ENCODE measurements at places on chromosomes 2 and 18.

DNA sequence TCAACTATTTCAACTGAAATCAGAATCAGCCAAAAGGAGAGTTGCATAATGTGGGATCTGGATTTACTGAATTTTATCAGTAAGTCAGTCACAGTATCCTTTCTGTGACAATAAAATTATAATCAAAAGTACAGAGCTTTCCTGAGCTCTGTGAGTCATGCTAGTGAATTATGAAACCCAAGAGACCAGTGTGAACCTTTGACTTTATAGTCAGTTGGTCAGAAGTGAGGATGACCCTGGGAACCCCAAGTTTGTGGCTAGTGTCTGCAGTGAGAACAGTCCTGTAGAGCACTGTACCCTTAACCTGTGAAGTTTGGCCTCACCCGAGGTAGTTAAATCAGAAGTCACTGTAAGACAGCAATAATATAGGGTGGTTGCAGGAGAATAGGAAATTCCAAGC, 381.7 kb downstream of the CDH19 start:
- DNase-seq, result no peak

- DNase-seq, result no peak
Measured at GRCh38 chr2:14693874-14694273, 61.4 kb downstream of the LRATD1 start.

GRCh38 chr2:38720613-38721241, 30.4 kb downstream of the SRSF7 start:
- no peak for DNase-seq

GRCh38 chr2:193141-193671, 70.6 kb downstream of the SH3YL1 start:
- DNase-seq, result no peak

DNA sequence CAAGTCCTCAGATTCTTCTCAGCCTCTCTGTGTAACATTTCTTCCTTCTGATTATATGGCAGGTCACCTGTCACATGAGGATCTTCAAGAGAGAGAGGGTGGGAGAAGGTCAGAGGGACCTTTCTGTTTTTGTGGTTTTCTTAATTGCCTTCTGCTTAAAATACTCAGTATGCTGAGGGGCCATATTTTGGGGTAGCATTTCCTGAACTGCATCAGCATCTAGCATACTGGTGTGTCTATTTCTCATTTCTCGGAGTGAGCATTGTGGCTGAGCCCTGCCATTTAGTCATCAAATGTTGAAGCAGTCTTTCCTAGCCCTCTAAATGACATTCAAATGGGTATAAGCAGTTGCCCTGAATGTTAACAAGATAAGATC, 162.7 kb downstream of the MYO3B start:
- DNase-seq, result no peak

- no peak for DNase-seq
Measured at GRCh38 chr18:74531043-74531442, 3.3 kb upstream of the CNDP1 start.

DNA sequence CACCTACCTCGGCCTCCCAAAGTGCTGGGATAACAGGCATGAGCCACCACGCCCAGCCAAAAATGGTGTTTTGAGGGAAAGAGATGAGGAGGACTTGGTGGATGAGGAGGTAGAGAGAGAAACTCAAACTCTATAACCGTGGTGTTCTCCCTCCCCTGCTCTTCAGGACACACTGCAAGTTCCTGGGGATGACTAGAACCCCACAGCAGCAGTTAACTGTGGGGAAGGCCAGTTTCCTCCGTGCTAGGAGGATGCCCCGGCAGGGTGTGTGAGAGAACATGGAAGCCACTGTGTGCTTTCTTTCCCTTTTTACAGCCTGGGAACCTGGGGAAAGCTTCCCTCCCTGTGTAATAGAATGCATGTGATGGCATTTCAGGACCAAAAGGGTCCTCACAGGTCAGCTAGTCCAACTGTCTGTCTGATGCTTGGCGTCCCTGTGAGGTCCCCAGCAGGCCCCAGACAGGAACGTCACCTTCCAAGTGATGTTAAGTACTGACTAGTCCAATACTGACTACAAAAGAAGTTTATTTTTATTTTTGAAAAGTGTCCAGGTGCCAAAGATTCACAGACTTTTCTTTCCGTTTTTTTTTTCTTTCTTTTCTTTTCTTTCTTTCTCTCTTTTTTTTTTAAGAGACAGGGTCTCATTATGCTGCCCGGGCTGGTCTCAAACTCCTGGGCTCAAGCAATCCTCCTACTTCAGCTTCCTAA, 38.9 kb downstream of the MYCN start:
- no peak for DNase-seq

- DNase-seq, result no peak
Measured at GRCh38 chr2:17879137-17879912, 858 bp downstream of the KCNS3 start.

GRCh38 chr18:25661831-25662230, 309.9 kb upstream of the ZNF521 start:
- no peak for DNase-seq

- no peak for DNase-seq
Measured at GRCh38 chr2:226031647-226032501, 632.4 kb downstream of the NYAP2 start.

DNA sequence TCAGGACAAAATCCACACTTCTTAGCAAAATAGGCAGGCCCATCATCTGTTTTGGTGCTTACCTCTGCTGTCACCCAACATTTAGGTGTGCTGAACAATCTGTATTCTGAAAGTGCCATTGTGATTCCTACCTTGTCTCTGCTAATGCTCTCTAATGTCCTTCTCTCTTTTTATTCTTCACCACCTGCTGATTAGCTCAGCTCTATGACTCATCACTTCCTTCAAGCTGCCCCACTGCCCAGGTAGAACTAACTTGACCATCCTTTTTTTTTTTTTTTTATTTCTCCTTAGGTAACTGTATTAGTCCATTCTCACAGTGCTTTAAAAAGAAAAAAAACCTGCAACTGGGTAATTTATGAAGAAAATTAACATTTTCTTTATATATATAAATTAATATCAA, 478.7 kb upstream of the POU3F3 start:
- DNase-seq, result no peak

DNA sequence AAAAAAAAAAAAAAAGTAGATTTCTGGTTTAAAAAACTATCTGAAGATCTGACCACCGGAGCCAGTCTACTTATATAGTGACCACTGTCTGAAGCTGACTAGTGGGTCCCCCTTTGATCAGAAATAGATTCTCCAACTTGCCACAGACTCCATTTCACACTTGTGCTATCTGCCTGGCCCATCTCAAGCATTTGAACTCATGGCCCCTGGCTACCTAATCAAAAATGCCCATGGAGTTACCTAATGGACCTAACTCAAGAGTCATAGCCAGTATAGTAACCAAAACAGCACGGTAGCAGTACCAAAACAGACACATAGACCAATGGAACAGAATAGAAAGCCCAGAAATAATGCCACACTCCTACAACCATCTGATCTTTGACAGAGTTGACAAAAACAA, 17.0 kb upstream of the ATL2 start:
- DNase-seq, result no peak

- no peak for DNase-seq
Measured at GRCh38 chr2:167480232-167480985, 592.1 kb downstream of the XIRP2 start.

DNA sequence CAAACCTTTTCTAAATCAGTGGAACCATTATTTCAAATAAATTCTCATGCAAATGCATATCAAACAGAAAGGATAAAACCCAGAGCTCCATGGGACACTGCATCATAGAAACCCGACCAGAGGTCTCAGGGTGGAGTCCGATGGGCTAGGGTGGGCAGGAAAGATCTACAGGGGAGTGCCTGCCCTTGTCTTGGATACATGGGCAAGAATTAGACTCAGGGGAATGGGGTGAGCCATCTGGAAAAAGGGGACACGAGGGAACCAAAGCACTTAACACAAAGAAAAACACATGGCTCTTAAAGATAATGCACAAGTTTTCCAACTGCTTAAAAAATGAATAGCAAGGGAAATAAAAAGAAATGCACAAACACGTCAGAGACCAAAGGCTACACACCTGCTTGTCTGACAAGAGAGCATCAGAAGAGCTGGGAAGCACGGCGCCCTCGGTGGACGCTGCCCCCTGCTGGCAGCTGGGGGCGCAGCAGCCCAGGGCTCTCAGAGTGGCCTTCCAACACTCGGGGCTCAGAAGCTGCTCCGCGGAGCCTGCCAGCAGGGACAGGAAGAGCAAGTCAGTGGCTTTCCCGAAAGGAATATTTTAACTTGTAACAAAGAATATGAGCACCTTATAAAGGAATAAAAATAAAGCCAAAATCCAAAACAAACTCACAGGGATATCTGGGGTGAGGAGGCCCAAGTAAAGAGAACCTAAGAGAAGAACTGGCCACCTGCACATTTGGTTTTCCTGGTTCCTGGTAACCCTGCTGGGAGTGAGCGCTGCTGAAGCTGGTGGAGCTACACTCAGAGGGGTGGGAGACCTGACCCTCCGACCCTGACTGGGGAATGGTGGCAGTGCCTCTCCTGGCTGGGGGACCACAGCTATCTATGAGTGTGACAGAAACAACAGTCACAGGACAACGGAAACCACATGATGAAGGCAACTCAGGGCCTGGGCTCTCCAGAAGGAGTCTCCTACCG, 54.5 kb downstream of the SIGLEC15 start:
- DNase-seq, result peak; percentile 81

- no peak for DNase-seq
Measured at GRCh38 chr2:40346535-40347354, 105.1 kb downstream of the SLC8A1 start.

DNA sequence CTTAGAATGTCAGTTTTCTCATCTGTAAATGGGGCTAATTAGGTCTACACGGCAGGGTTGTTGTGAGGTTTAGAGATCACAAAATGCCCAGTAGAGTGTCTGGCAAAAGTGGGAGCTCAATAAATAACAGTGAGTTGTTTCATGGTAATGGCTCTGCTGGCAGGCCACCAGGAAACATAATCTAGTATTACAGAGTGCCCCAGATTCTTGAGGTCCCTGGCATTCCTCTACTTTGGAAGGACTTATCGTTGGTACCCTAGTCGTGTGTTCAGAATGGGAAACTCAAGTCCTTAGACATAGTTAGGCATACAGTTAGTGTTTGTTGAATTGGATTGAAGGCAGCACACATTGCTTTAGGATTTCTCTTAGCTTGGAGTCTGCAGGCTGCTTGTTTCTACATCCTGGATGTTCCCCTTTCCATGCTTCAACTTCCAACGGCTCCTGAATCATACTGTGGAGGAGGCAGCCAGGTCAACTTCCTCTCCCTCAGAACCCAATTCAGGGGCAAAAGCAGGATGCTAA, 161.5 kb upstream of the FOSL2 start:
- no peak for DNase-seq

DNA sequence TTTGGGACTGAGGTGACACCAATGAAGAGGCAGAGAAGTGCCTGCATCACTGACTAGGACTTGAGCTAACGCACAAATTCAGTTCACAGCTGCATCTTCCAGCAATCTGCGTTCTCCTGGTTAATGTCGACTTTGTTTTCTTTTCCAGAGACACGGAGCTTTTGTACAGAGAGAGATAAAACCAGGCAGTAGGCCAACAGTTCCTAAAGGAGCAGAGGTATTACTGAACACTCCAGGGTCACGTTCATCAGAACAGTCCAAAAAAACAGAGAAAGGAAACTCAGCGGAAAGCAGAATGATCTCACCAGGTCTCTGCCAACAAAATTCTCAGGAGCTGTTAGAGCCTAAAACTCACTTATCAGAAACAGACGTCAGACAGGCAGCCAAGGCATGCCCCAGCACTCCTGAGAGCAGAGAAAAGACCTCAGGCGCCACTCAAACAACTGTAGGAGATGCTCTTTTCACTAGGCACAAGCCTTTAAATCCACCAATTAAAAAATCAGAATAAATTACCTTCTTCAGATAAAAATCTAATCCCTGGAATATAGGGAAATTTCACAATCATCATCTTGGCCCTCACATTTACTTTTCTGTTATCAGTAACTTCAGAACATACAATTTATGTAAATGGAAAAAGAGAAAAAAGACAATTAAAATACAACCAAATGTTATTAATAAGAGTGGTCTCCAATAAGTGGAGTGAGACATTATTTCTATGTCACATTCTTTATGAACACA, 95.9 kb upstream of the SPTBN1 start:
- DNase-seq, result no peak

DNA sequence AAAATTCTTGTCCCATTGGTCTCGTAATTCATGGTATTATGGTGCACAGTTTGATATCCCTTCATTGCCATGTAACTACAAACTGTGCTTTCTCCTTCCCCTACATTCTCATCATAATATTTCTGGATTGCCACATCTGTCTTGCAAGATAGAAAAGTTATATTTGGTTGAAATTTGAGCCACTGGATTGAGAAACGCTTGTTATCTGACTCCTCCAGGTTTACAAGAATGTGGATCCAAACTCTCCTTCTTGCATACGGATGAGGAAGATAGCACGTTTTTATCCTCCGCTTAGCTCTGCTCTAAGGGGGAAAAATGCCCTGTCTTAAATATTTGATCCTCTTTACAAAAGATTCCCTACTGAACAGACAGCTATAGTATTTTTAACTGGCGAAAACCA, 438.2 kb downstream of the TSN start:
- no peak for DNase-seq

GRCh38 chr2:204223046-204223445, 286.5 kb downstream of the ICOS start:
- DNase-seq, result no peak

DNA sequence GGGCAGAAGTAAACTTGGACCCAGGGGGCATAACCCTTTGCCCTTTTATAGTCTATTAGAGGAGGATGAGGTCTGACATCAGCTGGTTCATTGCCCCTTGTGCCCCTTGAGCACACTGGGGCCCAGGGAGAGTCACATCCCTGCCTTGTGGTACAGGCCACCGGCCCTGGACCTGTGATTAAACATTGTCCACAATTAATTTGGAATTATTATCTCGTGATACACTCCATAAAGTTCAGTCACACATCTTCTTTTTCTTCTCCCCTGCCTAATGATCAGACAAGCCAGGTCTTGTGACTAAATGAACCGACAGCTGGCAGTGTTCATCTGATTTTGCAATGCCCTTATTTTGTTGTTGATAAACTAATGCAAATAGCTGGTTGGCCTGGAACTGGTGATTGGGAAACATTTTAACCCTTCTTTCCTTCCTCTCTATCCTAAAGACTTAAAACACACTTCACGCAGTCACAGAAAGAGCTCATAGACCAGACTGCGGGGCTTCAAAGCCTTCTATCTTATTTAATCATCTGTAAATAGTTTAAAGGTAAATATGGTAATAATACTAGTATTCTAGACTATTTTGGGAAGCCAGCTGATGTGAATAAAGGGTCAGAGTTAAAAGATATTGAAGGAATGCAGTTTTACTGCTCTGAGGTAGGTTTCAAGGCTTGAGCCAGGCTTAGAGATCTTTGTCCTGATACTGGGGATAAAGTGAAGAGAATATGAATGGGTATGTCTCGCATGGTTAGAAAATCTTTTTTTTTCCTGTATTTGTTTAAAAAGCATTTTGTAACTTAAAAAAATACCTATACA, 13.4 kb downstream of the IL1R1 start:
- DNase-seq, result no peak

- no peak for DNase-seq
Measured at GRCh38 chr18:69992776-69993175, 45.1 kb upstream of the CD226 start.
